Fibroblast of skin of abdomen (primary cell): ENCODE measurements at places on chromosomes 3 and 15.
A peak's percentile ranks its signal among the peaks of the same experiment; 100 is the strongest.

GRCh38 chr3:102233881-102234280 lies 200.9 kb upstream of the ZPLD1 start:
- peak; percentile 22 for DNase-seq

DNA sequence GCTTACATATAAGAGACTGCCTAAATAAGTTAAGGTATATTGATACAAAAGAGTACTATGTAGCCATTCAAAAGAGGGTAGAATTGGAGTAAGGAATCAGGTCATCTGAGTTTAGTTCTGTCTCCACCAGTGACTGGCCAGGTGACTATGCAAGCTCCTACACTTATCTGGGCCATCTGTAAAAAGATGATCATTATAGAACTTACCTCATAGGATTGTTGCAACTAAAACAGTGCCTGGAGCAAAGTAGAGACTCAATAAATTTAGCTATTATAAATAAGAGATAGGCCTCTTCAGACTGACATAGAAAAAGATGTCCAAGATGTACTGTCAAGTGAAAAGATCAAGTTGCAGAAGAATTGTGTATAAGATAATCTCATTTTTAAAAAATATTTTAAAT lies 1.7 kb upstream of the ATP8B4 start:
- no peak for DNase-seq

- peak; percentile 29 for DNase-seq
These were observed 15.2 kb downstream of the ATG7 start for GRCh38 chr3:11287404-11287803.

- no peak for DNase-seq
These were observed 3.8 kb upstream of the ISL2 start for GRCh38 chr15:76332796-76333195.

DNA sequence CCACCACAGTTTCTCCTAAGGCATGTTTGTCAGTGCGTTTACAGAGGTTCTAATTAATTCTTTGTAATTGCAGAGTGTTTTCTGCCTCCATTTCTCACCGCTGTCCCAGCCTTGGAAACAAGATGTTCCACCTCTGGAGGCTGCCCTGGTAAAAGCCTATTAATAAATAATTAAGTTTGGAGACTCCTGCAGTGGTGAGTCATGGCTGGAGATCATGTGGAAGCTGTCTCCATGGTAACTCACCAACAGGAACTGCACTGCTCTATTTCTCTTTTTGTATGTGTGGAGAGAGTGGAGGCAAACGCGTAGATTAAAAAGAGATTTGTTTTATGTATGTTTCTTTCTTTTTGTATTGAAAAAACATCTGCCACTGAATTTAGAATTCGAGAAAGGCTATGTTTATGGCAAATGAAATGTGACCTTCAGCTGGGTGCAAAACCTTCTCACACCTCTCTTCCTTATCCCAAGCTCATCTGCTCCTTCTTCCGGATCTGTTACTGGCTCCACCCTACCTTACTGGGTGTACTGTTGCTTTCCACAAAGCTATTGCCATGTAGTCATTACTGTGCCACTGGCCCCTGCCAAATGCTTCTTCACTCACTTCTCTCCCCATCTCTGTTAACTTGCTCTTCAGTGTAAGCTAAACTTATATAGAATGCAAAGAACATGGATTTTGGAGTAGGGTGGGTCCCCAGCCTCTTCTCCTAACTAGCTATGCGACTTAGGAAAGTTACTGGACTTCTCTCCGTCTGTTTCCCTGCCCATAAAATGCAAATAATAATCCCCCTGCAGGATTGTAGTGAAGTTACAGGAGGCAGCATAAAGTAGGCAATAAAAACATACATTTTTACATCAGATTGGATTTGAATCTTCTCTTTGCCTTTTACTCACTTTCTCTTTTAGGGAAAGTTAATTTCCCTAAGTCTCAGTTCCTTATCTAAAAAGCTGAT lies 778.5 kb downstream of the NTRK3 start:
- peak; percentile 86 for DNase-seq

DNA sequence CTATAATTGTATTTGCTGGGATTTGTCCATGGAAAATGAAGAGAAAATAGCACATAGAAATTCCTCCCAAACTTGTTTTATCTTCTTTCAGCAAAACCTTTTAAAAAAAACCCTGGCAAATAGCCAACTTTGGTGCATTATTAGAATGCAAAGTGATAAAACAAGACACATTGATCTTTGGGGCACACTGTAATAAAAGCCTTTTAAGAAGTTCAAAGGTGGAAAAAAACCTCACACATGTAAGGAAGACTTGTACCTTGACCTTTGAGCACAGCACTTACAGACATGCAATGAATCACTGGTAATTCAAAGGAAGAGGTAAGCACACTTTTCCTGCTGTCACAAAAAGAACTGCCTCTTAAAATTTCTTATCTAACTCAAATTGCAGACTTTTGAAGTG lies 8.0 kb upstream of the MORC1 start:
- no peak for DNase-seq

DNA sequence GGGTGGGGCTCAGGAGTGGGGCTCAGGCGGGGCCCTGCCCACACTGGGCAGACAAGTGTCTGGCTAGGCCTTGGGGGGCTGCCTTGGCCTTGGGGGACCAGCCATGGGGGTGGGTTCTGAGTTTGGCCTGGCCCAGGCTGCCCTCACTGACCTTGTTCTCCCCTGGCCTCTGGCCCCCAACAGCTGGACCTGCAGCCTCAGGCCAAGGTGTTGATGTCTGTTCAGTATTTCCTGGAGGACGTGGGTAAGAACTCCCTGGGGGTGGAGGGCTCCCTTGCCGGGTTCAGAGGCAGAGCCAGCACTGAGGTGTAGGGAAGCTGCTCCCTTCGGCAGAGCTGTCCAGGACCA lies 20.0 kb downstream of the PRKCD start:
- DNase-seq: no peak
